ENCODE measurements at places on chromosomes 13 and 19. TPM values are rescaled to one million over a fixed set of nuclear protein-coding genes. Genes with fewer than 3 reads are reported as not detected.

DNA sequence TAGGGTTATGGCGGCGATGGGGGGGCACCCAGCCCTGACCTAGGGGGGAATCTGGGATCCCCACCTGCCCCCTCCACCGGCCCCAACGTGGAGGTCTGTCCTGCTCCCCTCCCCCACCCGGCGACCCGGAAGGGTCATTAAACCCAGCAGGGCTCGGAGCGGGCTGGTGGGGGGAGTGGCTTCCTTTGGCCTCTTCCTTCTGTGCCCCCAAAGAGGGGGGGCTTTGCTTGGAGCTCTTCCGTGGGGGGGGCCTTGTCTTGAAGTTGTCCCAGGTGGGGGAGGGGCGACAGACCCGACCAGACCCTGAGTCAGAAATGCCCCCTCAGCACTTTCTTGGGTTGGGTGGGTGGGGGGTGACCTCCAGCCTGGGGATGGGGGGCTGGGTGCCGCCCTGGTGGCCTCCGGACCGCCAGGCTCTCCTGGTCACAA is 1.5 kb downstream of the ARID3A start:
- no peak for DNase-seq

GRCh38 chr13:41457589-41458186 is 338 bp downstream of the RGCC start:
- no peak for DNase-seq

DNA sequence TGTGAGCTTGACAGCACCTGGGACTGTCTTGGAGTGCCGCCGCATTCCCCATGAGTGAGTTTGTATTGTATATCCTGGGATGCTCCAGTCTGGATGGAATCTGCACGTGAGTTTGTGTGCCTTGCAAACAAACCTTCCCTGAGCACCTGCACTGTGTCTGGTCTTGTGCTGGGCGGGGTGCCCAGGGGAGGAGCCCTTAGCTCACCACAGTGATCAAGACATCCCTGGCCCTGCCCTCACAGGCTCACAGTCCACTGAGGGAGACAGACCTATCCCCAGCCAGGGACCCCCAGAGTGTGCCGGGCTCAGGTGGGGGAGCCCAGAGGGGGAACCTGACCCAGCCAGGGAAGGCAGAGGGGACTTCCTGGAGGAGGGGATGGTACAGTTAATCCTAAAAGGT is 1.7 kb upstream of the BCAM start:
- no peak for DNase-seq

DNA sequence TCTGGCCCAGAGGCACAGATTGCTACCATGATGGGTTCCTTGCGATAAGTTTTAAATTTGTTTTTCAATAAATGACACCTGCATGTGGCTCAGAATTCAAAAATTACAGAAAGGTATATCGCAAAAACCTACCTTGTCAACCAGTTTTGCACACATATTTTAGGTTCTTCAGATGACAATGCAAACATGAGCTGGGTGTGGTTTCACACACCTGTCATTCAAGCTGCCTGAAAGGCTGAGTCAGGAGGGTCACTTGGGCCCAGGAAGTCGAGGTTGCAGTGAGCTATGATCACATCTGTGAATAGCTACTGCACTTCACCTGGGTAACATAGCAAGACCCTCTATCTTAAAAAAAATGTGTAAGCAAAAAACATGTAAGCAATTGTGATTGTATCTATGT is 56.1 kb downstream of the DNM2 start:
- DNase-seq, result no peak

DNA sequence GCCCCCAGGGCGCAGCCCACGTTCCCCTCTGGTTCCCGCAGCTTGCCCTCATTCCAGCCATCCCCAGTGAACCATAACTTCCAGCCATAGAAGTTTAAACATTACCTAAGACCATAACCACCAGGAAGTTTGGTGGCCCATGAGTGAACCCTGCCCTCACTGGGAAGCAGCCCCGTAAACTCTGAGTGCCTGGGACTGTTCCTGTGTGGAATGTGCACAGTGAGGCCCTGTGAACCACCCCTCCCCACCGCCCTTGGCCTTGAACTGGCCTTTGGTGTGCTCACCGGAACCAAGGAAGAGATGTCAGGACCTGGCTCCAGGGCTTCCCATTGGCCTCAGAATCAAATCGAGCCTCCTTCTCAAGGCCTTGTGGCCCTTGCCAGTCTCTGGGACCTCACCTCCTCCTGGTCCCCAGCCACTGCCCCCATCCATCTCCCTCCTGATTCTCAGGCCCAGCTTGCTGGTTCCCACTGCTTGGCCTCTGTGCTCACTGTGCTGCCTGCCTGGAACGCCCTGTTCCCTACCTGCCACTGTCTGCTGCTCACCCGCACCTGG is 46.5 kb downstream of the DNM2 start:
- DNase-seq, result peak; percentile 59

The FGF14 gene
- 0.56 TPM for polyA plus RNA-seq

The TNFSF13B gene
- 1.1 TPM for polyA plus RNA-seq

All from renal cortex interstitium (tissue), 15 donors.